NCI-H2081 (cell line): ENCODE measurements at places on chromosomes 3 and 15.

DNA sequence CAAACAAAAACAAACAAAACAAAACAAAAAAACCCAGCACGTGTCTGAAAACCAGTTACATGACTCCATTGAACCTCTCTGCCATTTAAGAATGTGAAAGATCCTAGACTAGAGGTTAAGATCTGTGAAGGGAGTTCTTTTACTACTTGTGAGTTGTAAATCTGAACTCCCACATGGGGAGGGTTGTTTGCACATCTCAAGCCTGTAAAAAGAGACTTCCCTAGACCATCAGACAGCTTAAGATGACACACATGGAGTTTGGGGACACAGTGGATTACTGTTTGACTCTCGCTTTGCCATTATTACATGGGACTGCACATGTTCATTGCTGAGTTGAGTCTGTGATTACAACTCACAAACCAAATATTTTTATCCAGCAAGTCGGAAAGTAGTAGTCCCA lies 171.5 kb downstream of the SLC9A9 start:
- DNase-seq: no peak

- peak; percentile 86 for DNase-seq
Observed at GRCh38 chr3:156816794-156817645, 9.1 kb upstream of the LEKR1 start.

DNA sequence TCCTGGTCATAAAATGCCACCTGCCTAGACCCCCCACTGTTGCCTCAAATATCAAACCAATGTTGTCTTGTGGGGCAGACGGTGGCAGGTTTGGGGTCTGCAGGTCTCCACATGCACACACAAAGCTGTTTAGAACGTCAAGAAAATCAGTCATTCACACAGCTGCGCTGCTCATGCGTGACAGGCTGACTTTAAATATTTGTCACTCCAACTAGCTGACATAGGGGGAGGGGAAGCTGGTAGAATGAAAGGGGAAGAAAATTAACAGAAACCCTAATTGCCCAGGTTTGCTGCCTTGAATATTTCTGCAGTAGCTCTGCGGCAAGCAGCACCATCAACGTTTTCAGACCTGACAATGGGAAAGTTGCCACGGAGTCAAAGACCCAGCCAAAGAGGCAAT lies 201.8 kb downstream of the ABHD5 start:
- peak; percentile 75 for DNase-seq

- DNase-seq: no peak
Observed at GRCh38 chr3:128803307-128803706, 76.1 kb upstream of the ACAD9 start.

GRCh38 chr3:14874784-14875183 lies 56.0 kb downstream of the FGD5 start:
- DNase-seq: no peak

- DNase-seq: no peak
Observed at GRCh38 chr3:38966811-38967692, 84.7 kb downstream of the SCN11A start.

DNA sequence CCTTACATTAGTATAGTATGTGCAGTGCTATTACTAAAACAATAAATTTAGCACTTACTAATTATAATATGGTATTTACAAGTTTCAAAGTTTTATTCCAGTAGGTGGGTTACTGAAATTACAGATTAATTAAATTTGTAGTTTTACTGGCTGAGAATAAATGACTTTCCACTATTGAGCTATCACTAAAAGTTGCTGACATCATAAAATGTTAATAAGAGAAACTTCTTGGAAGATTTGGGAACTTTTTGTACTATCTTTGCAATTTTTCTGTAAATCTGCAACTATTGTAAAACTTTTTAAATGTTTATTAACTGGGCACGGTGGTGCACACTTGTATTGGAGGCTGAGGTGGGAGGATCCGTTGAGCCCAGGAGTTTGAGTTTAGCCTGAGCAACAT lies 247.7 kb downstream of the UBE2E2 start:
- DNase-seq: no peak

DNA sequence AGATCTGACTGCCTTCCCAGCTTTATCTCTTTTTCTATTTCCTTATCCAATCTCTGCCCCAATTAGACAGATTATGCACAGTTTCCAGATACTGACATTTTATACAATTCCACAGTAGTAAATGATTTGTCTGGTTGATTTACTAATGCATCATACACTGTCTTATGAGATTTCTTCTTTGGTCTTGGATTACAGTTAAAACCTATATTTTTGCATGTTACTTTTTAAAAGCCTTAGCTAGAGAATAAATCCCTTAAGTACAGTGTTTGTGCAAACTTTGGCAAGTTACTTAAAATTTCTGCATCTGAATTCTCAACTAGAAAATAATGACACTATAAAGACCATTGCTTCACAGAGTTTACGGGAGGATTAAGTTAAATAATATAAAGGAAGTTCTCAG lies 6.0 kb downstream of the UNC13C start:
- no peak for DNase-seq

- peak; percentile 9 for DNase-seq
Observed at GRCh38 chr3:157174290-157174648, 14.3 kb upstream of the CCNL1 start.

GRCh38 chr3:18424213-18424728 lies 868 bp downstream of the SATB1 start:
- DNase-seq: no peak

DNA sequence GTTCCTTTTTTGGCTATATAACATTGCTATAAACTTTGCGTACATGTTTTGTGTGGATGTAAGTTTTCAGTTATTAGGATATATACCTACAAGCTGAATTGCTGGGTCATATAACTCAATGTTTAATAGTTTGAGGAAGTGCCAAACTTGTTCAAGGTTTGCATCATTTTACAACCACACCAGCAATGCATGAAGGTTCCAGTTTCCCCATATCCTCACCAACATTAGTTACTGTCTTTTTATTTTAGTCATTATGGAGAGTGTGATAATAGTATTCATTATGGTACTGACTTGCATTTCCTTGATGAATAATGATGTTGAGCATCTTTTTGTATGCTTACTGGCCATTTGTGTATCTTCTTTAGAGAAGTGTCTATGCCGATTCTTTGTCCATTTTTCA lies 112.3 kb downstream of the NR1I2 start:
- DNase-seq: no peak

- no peak for DNase-seq
Observed at GRCh38 chr3:159018341-159018740, 216.5 kb downstream of the MFSD1 start.

DNA sequence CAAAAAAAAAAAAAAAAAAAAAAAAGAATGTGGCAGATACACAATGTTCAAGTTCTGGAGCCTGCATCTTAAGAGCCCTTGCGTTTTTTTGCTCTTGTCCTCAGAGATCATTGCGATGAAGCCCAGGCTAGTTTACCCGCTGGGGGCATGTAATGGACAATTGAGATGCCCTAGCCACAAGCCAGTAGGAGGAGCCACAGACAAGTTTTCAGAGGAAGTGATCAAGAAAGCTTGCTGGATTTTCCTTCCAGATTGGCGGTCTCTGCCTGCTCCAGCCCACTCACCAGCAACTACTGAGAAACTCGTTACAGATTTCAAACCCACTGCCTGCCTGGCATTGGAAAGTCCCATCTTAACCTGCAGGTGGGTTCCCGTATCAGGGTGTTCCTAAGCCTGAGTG lies 192.1 kb upstream of the EOMES start:
- no peak for DNase-seq

DNA sequence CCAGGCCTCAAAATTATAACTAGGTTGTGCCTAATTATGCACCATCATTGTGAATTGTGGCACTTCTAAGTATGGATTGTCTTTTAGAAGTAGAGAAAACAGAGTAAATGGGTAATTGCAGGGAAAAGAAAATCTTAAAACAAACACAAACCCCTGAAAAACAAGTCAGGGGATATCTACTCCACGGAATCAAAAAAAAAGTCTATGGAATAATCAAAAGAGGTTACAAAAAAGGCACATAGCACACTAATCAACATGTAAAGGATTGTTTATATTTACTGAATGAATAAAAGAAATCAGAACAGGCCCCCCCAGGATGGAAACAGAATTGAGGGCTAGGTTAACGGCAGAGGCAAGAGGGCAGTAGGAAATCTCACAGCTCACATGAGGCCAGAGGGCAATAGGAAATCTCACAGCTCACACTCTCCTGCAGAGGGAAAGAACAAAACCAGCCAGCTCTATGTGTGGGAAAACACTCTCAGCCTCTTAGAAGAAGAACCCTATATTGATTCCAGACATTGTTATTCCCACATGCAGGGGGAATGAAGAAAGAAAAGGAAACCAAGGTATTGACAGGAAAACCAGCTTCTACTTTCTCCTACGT lies 72.7 kb upstream of the FNDC3B start:
- DNase-seq: no peak

DNA sequence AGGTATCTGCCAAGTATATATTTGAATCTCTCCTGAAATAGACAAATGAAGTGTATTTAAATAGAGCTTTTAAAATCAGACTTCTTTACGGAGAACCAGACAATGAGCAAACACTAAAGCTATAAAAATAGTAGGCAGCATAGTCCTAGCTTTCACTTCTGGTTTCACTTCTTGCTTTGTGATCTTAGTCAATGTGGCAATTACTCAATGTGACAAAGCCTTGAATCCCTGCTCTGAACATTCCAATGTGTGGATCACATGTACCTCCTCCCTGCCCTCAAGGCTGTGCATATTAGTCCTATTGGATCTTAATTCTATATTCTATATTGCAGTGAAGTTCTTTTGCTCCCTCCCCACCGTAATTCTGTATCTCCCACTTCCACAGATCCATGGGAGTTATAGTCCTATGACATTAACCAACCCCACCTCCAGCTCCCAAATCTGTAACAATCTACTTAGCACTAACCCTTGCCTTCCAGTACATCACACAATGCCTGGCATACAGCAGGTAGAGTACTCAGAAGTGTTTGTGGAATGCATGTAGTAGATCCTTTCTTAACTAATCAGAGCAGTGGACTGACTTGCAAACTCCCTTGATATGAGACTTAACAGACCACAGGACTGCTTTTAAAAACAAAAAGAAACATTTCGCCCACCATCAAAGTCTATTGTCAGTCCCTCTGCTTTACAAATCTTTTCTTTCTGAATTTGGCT lies 24.3 kb upstream of the CP start:
- DNase-seq: no peak

DNA sequence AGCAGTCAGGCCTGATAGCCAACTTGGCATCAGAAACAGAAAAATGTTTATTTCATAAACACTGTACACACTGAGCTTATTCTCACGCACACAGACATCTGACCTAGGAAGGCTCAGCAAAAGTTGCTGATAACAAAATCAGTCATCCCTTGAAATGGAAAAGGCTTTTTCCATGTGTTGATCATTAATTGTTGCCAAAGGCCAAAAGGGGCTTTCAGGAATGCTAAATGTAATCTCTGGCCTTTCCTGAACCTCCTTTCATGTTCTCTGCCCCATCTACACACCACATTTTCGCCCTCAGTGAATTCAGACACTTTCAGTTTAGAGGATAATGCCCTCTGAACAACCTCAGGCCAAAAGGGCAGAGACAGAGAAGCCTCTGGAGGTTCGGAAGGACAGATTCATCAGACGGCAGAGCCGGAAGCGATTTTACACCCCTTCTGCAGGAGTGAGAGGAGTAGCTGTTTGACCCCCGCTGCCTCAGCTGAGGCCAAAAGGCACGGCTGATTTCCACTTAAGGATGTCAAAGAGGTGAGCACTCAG lies 14.5 kb downstream of the RTP4 start:
- DNase-seq: no peak

GRCh38 chr3:188542196-188542595 lies 388.2 kb downstream of the LPP start:
- DNase-seq: peak; percentile 55

DNA sequence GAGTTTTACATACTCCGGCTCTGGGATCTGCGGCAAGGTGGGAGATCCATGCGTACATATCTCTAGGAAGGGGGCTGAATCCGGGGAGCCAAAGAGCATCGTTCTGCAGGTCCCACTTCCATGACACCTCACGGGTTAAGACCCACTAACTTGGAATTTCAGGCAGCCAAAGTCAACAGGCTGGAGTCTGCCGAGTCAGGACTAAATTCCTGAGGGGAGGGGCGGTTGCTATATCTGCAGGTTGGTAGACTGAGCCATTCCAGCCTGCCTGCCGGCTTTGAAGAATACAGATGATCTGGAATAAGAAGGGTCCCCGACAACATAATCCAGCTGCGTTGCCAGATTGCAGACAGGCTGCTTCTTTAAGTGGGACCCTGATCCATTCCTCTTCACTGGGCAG lies 65.4 kb upstream of the PEX5L start:
- no peak for DNase-seq

GRCh38 chr3:168047190-168047795 lies 48.4 kb downstream of the GOLIM4 start:
- peak; percentile 94 for DNase-seq

GRCh38 chr3:17775073-17775472 lies 32.6 kb upstream of the TBC1D5 start:
- DNase-seq: no peak

GRCh38 chr3:162719684-162720341 lies 1223.2 kb downstream of the OTOL1 start:
- DNase-seq: no peak

GRCh38 chr3:183430325-183430957 lies 2.0 kb upstream of the MCF2L2 start:
- no peak for DNase-seq

GRCh38 chr3:106032479-106032878 lies 163.7 kb upstream of the CBLB start:
- DNase-seq: no peak

DNA sequence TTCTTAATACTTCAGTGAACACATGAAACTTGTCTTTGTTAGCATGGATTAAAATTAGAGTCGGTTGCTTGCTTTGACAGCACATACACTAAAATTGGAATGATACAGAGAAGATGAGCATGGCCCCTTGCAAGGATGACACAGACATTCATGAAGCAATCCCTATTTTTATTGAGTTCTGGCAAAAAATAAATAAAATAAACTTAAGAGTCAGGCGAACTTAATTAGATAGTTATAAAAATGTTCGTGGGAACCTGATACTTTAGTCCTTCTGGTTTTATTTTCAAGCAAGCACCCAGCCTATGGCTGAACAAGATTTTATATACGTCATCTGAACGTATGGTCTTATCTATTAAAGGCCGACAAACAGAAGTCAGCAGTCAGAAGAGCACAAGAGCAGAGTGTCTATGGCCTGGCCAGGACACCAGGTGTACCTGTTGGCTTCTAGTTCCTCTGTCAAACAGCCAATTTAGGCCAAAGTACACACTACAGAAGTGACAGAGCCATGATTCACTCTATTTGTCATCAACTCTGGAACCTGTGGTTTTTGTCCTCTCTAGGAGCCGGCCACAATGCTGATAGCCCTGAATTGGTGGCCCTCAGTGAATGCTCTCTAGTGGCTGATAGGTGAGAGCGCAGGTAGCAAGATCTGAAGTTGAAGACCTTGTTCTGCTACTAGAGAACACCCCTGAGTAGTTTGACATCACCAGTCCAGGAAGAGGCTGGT lies 64.3 kb downstream of the LEO1 start:
- DNase-seq: peak; percentile 70

GRCh38 chr3:60536420-60536819 lies 714.8 kb downstream of the FHIT start:
- DNase-seq: no peak

- DNase-seq: no peak
Observed at GRCh38 chr3:62587579-62588031, 214.3 kb upstream of the FEZF2 start.
